ENCODE measurements at places on chromosomes 12 and 14. TPM values are rescaled to one million over a fixed set of nuclear protein-coding genes. Genes with fewer than 3 reads are reported as not detected.
A peak's percentile ranks its signal among the peaks of the same experiment; 100 is the strongest.

The KRT78 gene
- total RNA-seq, result 0.21 TPM

The ANO2 gene
- total RNA-seq, result not detected

The GPR84 gene
- total RNA-seq, result not detected

GRCh38 chr12:103841690-103842584, 903 bp upstream of the NT5DC3 start:
- peaks cover 30% of the 10 kb centered on the region for H3K4me1 ChIP-seq
- DNase-seq, result peak; percentile 93
- peak overlapping the region; percentile 83 for H3K27ac ChIP-seq
- H3K36me3 ChIP-seq, result peaks cover 5% of the 10 kb centered on the region

DNA sequence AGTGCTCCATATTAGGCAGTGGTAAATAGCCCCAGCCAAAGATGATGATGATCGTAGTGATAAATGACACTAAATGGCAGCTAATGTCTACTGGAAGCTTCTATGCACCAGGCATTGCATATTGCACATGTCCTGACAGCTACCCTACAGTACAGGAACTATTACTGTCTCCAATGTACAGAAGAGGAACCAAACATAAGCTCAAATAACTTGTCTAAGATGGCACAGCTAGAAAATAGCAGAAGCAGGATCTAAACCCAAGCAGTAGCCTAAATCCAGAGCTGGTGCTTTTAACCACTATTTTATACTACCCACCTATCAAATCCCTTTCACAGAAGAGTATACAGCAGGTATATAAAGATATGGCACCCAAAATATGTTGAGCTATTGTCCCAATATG, 28.9 kb downstream of the ESR2 start:
- H3K4me3 ChIP-seq, result no peak overlapping the region
- no peak for DNase-seq
- no peaks in the 10 kb centered on the region for H3K27me3 ChIP-seq
- H3K4me1 ChIP-seq, result peaks cover 6% of the 10 kb centered on the region
- H3K27ac ChIP-seq, result no peak overlapping the region

GRCh38 chr14:62125793-62126192, 363.6 kb downstream of the SNAPC1 start:
- H3K4me3 ChIP-seq, result no peak overlapping the region
- H3K27me3 ChIP-seq, result peaks cover 8% of the 10 kb centered on the region
- no peaks in the 10 kb centered on the region for H3K36me3 ChIP-seq
- no peak overlapping the region for H3K27ac ChIP-seq

DNA sequence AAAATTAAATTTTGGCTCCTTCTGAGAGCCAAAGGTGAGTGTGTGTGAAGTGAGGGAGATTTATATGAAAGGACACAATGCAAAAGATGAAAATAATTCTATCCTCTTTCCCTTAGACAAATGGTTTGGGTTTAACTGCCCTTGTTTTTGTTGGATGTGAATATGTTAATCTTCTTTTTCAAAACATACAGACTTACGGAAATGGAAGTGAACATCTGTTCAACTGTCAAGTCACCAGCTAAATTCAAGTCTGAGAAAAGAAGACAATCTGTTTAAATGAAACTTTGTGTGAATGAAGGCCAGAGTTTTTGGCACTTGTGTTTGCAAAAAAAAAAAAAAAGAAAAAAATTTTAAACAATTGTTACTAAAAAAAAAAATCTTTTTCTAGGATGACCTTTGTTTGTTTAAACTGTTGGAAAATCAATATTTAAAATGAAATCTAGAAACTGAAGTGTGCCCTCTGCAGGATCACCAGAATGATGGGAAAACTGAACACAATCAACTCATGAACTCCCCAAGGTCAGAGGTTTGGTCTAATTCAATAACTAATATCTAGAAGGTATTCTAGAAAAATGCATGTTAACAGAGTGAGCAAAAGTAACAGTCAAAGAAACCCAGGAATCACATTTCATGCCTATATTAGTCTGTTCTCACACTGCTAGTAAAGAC, 448.8 kb downstream of the FLRT2 start:
- H3K27ac ChIP-seq, result no peak overlapping the region
- no peaks in the 10 kb centered on the region for H3K27me3 ChIP-seq
- no peaks in the 10 kb centered on the region for H3K4me1 ChIP-seq

- DNase-seq, result no peak
- H3K4me3 ChIP-seq, result no peak overlapping the region
- H3K36me3 ChIP-seq, result no peaks in the 10 kb centered on the region
- H3K4me1 ChIP-seq, result peaks cover 15% of the 10 kb centered on the region
- H3K27ac ChIP-seq, result no peak overlapping the region
These were observed 218.8 kb downstream of the BTG1 start for GRCh38 chr12:91926848-91927247.
